Daoy (cell line): ENCODE measurements at places on chromosomes 1 and 21.

GRCh38 chr1:27405074-27405473 lies 12.7 kb downstream of the GPR3 start:
- peak; percentile 74 for DNase-seq

GRCh38 chr1:200042552-200043335 lies 15.2 kb downstream of the NR5A2 start:
- DNase-seq = no peak

DNA sequence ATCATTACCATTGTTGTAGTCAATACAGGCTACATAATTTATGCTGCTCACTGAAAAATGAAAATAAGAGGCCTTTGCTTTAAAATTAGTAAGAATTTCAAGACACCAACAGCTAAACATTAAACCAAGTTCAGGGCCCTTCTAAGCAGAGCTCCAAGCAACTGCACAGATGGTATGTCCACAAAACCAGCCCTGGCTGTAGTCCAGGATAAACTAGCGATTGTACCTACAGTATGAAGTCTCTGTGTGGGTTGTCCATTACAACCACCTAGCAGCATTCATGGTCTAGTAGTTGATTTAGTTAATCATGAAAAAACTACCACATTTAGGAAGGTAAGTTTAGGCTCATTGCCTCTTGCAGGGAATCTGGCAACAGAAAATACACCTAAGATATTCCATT lies 35.3 kb downstream of the CLCA4 start:
- no peak for DNase-seq

- no peak for DNase-seq
Observed at GRCh38 chr1:2926447-2927055, 94.7 kb upstream of the ACTRT2 start.

GRCh38 chr1:219629296-219629880 lies 16.5 kb upstream of the ZC3H11B start:
- DNase-seq = peak; percentile 68

DNA sequence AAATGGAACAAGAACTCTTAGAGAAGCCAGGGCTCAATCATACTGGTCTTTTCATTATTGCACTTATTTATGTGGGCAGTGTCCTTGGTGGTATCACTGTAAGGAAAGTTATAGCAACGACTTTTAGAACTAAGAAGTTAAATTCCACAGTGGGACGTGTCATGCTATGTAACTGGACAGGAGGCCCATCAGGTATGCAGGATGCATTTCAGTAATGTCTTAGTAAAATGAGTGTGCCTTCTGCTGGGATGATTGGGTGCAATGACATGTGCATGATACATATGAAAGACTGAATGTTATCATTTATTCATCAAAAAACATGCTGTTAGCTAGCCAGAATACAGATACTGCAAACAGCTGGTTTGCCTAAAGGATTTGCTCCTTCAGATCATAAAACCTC lies 6.9 kb upstream of the ATP1B1 start:
- no peak for DNase-seq

DNA sequence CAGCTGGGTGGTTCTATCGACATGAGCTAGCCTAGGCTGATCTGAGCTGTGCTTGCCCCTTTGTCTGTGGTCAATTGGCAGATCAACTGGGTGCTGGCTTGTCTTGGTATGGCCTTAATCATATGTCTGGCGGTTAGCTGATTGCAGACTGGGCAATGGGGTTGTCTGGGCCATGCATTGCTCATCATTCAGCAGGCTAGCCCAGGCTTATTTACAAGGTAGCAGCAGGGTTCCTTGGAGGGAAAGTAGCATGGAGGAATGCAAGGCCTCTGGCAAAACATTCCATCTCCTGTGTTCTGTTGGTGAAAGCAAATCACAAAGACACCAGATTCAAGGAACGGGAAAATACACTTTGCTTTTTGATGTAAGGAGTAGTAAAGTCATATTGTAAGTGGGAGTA lies 84.0 kb upstream of the IVNS1ABP start:
- peak; percentile 76 for DNase-seq

DNA sequence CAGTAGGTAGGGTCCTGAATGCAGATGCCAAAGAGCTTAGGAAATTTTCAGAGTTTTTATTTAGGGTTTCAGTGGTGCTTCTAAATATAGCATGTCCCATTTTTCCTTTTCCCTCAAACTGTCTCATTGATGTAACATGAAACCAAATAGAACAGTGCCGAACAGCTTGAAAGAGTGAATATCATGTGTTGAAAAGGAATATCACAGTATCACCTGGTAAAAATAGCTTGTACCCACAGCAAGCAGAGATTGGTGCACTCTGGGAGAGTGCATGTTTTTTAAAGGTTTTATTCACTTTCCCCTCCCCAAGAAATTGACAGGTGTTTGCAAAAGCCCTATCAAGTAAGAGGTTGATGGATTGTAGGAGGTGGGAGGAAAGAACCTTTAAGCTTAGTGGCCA lies 41.9 kb upstream of the ELAVL4 start:
- DNase-seq = no peak

- no peak for DNase-seq
Observed at GRCh38 chr21:21968810-21969209, 970.6 kb downstream of the NCAM2 start.

- DNase-seq = no peak
Observed at GRCh38 chr21:26445440-26445839, 127.6 kb downstream of the CYYR1 start.
